KG1 (cell line): ENCODE measurements at places on chromosomes 7 and 10.

GRCh38 chr7:42227936-42228591 lies 8.9 kb downstream of the GLI3 start:
- DNase-seq = no peak

DNA sequence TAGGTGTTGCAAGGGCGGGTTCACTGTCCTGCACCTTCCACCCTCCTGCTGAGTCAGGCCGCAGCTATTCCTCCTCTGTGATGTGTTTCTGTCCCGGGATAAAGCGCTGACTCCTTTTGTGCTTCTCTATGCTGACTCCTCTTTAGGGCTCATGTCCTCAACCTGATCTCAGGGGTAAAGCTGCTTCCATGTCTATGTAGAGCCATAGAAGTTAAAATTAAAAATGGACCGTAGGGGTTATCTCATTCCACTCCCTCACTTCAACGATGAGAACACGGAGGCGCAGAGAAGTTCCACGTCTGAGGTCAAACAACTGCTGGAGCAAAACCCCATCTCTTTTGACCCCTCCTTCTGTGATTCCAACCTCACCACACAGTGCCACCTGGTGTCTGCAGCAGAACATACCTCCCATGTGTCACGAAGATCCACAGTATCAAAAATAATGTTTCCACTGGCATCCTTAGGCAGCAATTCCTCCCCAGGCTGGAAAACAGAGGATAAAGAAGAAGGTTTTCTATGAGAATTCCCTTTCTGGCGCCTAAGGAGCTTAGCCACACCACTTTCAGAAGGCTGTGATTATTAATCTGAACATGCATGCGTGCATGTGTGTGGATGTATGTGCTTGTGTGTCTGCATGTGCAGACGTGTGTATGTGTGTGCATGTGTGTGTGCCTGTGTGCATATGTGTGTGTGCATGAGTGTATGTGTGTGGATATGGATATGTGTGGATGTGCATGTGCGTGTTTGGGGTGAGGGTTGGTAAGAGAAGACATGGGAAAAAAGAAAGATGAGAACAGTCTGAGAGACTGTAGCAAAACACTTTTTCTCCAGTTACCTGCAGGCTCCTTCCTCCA lies 81.2 kb upstream of the UCN3 start:
- DNase-seq = peak; percentile 45

DNA sequence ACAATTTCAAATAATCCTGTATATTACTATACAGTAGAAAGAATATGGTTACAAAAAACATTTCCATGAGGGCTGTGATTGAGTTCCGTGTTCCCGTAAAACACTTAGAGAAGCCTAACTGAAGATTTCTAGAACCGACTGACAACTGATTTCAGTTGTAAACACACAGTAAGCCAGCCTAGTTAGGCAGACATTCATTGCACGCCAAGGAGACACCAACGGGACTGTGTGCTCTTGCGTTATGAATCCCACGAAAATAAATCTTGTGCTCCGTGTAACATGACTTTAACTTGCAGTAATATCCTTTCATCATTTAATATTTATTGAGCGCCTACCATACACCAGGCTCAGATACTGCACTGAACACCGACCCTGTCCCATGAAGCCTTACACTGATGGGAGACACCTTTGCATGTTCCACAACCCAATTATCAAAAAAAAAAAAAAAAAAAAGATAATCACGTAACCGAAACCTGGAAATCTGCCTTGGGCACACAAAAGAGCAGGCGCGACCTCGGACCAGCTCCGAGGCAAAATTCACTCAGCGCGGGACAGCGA lies 420 bp upstream of the KLHL7 start:
- peak; percentile 59 for DNase-seq

DNA sequence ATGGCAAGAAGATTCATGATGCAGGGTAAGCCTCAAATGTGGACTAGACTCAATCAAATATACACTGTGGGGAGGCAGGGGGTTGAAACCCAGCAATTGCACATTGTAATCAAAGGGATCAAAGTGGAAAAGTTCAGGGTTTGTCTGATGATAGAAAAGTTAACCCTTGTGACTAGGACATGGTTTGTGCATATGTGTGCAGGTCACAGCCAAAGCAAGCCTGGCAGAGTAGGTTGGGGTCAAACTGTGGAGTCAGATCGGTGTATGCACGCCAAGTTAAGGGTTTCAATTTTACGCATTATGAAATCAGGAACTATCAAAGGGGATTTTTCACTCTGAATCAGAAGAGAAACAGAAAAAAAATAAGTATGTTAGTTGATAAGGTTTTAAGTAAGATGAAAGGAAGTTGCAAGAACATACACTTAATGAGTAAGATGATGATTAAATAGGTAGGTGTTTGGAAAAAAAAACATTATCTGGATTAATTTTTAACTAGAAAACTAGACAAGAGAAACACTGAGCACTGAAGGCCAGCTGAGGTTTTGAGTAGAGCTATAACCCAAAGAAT lies 188.3 kb downstream of the DGKB start:
- DNase-seq = no peak

- DNase-seq = no peak
Observed at GRCh38 chr10:83896219-83896618, 243.1 kb upstream of the GHITM start.

- peak; percentile 24 for DNase-seq
Observed at GRCh38 chr7:7816084-7816483, 97.7 kb upstream of the RPA3 start.

DNA sequence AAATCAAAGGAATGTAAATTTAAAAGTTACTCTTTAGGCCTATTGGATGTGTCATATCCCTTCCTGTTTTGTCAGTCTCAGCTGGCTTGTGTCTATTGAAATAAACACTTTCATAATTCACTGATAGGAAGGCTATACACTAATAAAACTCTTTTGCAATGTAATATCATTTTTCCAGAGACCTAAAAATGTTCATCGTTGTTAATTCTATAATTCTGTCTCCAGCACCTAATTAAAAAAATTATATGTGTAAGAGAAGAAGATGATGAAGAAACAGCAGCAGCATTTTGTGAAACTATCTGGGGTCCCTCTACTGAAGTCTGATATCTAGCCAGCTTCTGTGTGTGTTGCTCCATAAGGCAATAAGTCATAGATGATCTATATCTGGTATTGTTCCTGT lies 602.7 kb downstream of the ETV1 start:
- no peak for DNase-seq

DNA sequence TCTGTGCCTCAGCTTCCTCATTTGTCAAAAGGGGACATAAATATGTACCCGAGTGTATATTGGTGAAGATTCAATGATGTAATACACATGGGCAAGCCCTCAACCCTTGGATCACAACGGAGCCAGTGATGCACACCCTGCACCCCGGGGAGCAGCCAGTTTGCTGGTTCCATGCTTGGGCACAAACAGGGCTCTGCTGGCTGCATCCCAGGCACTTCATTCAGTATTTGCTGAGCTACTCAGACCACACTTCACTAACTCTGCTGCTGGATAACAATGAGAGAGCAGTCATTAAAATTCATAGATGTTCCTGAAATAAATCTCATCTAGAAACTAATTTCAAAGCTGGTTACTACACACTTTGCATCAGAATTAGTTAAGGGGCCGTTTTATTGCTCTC lies 72.0 kb downstream of the SCRN1 start:
- no peak for DNase-seq

- no peak for DNase-seq
Observed at GRCh38 chr10:13118784-13119410, 18.9 kb downstream of the OPTN start.

DNA sequence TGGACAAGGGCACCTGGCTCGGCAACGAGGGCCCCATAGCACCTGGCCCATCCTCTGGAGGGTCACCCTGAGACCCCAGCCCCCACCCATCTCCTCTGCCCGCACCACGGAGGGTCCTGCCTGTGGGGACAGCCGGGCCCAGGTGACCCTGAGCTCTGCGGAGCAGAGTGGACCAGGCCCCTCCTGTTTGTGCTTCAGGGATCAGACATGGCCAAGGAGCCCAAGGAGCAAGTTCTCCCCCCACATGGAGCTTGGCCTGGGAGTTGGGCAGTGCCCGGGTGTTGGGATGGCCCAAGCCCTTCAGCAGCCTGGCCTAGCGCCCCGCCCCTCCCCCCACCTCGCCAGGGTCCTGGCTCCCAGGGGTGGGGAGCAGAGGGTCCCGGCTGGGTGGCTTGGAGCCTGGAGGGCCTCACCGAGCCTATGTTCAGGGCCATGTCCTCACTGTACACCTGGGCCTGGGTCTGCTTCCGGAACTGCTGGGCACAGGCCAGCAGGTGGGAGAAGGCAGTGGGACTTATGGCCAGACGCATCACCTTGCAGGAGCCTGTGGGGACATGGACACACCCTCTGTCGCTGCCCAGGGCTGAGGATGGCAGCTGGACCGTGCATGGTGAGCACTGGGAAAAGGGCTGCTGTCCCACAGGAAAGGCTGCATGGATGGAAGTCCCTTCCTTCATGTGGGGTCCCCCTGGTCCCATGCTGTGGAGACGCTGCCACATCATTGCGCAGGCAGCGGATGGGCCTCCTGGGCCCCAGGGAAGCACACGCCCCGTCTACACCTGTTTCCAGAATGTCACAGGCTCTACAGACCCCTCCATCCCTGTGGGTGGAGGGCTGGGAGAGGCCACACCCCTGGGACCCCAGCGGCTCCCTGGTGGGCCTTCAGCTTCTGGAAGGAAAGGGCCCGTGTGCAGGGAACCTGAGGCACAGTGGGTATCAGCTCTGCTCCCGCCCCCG lies 49.2 kb upstream of the NKX6-2 start:
- no peak for DNase-seq

- no peak for DNase-seq
Observed at GRCh38 chr7:69880840-69881239, 282.6 kb downstream of the AUTS2 start.

DNA sequence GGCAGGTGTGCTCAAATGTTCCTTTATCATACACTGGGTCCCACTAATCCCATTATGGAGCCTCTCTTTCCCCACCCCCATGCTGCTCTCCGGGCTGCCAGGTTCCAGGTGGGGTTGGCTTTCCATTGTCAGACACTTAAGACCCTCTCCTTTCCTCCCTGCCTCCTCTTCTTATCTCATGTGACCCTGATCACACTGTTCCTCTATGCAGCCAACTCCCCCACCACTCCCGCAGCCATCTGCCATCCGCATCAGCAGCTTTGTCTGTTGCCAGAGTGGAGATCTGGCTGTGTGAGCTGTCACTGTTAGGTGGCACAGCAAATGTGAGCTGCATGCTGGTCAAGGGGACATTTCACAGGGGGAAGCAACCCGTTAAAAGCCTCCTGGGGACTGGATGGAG lies 391.4 kb downstream of the TNS3 start:
- no peak for DNase-seq

- no peak for DNase-seq
Observed at GRCh38 chr10:114384181-114384580, 20.1 kb downstream of the AFAP1L2 start.

- no peak for DNase-seq
Observed at GRCh38 chr10:92567952-92568600, 5.8 kb downstream of the IDE start.

GRCh38 chr7:16963044-16963443 lies 81.3 kb upstream of the AGR3 start:
- DNase-seq = no peak

GRCh38 chr10:99760321-99760720 lies 22.1 kb upstream of the ABCC2 start:
- DNase-seq = no peak

DNA sequence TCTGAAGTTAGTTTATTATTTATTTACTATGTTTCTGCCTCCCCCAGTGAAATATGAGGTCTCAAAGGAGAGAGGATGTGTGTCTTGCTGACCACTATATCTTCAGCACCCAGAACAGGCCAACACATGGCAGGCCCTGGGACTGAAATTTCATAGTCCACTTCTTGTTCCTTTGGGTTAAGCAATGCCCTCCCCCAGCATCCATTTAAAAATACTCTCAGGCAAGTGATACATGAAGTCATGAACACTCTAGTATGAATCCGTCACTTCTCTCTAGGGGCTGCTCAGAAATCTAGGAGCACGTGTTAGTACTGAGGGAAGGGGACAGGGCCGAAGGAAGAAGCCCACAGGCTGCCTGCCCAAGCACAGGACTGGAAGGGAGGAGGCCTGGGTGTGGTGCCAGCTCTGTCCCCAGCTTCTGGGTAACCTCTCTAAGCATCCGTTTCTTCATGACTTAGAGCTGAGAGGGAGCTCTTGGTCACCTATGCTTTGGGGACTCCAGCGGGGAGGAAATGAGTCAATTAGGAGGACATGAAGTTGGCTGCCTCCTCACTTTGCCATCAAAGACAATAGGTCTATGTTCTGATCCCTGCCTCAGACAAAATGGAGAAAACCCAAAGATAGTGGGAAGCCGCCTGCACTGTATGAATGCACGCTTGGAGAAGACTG lies 119.2 kb downstream of the KCNMA1 start:
- DNase-seq = no peak

GRCh38 chr10:784403-785088 lies 95.1 kb upstream of the DIP2C start:
- DNase-seq = no peak

GRCh38 chr10:113379091-113379490 lies 173.8 kb upstream of the HABP2 start:
- DNase-seq = no peak
